ENCODE measurements at places on chromosomes 5 and 9.

DNA sequence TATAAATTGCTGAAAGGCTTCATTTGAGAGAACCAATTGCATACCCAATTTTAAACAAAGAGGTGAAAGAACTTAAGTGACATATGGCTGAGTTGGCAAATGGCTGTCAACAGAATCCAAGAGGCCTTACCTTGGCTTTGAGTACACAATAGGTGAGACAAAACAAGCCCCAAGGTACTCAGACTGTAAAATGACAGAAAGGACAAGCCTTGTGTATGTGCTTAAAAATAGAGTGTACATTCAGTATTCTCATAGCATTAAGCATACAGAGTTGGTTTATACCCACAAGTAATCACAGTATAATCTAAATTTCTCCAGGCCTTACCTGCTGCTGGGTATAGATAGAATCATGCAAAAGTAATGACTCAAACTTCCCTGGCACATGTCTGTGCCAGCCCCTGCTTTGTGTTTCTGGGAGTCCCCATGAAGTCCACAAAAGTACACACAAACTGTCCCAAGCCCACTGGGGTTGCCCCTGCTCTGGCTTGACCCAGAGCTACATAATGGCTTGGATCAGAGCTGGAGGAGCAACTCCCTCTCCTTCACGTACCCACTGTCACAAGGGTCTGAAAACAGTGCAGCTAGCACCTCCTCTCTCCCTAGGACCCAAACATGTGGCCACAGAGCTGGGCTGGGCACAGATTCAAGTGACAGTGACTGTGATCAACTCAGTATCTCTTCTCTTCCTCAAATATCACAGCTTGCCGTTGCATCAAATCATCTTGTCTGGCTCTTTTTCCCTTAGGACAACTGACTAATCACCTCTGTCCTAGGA lies 250.8 kb downstream of the ENC1 start:
- DNase-seq = no peak

DNA sequence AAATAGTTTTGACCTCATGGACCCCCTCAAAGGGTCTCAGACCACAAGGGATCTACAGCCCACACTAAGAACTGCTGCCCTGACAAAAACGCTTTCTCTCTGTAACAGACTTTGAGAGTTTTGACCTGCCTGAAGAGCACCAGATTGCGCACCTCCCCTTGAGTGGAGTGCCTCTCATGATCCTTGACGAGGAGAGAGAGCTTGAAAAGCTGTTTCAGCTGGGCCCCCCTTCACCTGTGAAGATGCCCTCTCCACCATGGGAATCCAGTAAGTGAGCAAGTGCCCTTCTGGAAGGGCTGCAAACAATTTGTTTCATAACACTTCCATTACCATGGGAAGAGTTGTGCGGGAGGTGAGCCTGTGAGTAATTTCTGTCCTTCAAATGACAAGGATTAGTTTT lies 6.0 kb downstream of the PTTG1 start:
- DNase-seq = no peak

- DNase-seq = no peak
Measured at GRCh38 chr5:23627976-23628375, 120.6 kb downstream of the PRDM9 start.

- DNase-seq = no peak
Measured at GRCh38 chr9:88236511-88237478, 98.5 kb upstream of the SPATA31C2 start.

DNA sequence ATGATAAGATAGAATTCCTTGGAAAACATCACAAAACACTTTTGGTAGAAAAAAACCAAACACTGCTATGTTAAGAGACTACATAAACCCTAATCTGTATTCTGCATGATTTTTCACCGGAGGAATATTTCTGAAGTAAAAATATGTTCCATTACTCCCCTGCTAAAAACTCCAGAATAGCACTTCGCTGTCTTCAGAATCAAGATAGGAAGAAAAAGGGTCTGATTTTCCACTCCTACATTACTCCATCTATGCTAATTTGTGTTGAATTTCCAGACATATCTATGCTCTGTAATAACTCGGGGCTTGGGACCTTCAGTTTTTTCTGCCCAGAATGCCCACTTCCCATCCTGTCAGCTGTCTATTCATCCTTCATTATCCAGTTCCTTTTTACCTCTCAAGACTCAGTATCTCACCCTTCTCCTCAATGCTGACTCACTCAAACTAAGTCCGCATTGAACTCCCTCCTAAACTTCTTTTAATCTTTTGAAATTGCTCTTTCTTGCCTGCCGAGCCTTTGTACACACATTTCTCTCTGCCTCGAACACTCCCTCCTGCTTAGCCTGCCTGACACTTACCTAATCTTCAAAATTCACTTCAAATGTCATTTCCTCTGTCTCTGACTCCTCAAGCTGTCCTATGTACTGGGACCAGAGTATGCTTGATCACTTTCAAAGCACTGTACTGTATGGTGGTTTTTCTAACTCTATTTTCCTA lies 171.0 kb downstream of the ARRDC3 start:
- no peak for DNase-seq

GRCh38 chr5:161745392-161745791 lies 59.9 kb downstream of the GABRA6 start:
- DNase-seq = no peak

GRCh38 chr9:89880721-89881120 lies 275.9 kb downstream of the GADD45G start:
- DNase-seq = no peak

DNA sequence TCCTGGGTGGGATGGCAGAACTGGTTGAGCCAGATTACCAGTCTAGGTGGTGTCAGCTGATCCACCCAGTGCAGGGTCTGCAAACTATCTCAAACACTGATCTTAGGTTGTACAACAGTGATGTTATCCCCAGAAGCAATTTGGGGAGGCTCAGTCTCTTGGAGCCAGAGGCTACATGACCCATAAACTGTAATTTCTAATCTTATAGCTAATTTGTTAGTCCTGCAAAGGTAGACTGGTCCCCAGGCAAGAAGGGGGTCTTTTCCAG lies 5.3 kb upstream of the ZNF366 start:
- DNase-seq = no peak

DNA sequence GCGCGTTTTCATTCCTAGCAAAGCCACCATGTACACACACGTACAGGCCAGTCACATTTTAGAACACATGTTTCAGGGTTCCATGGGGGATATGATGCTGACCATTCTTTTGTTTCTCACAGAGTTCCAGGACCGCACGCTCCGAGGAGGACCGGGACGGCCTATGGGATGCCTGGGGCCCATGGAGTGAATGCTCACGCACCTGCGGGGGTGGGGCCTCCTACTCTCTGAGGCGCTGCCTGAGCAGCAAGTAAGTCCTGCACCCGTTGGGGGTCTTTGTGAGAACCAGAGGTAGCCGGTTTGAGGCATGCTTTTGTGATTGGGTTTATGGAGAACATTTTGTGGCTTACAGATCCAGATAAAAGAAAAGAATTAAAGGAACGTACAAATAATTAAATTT lies 30.8 kb downstream of the ADAMTSL1 start:
- no peak for DNase-seq

GRCh38 chr9:22452415-22453010 lies 5.9 kb downstream of the DMRTA1 start:
- DNase-seq = peak; percentile 56

- DNase-seq = no peak
Measured at GRCh38 chr5:91851670-91852069, 468.6 kb upstream of the ARRDC3 start.
